ENCODE measurements at places on chromosomes 6 and 20.

DNA sequence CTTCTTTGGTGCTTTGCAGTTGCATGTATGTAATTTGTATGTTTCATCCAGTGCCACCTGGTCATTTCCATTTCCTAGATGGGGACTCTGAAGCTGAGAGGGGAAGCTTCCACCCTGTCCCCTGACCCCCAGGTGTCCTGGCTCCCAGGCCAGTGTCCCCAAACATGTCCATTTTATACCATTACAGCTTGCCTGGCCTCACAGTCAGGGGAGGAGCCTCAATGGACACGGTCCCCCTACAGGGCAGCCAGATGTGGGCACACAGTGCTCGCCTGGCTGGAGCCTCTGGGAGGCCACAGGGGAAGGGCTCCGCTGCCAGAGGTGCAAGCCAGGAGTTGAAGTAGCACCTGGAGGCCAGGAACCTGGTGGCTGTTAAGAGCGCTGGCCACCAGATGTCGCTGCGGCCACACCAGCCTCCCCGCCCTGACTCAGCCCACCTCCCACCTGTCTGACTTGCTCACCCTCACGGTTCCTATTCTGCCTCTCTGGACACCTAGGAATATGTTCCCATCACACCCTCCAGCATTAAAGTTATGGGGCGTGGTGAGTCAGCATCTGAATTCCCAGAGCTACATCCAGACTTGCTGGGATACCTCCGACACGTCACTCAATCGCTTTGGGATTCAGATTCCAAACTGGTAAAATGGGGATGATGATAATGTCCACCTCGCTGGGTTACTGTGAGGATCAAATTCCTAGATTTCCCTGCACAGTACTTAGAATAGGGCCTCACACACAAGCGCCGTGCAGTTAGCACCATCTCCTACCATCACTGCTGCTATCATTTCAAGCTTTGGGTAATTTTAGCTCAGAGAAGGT, 107.4 kb downstream of the SULF2 start:
- peak; percentile 88 for DNase-seq

GRCh38 chr20:47875297-47876025, 90.2 kb upstream of the SULF2 start:
- DNase-seq, result no peak

DNA sequence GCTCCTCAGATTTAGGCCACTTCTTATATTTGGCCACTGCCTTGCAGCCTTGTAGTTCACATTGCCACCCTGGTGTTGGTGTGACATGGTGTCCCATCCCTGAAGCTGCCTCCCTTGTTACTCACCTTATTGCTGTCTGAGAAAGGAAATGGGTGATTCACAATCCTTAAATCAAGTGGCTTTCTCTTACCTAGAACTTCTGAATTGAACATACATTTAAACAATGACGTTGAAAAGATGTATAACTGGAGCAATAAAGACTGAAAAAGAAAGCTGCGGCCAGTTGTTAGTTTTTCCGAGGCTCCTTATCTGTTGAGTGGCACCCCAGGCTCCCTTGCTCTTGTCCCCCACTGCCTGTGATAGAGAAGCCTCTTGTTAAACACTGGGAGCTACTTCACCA, 28.8 kb upstream of the GNRH2 start:
- DNase-seq, result no peak

DNA sequence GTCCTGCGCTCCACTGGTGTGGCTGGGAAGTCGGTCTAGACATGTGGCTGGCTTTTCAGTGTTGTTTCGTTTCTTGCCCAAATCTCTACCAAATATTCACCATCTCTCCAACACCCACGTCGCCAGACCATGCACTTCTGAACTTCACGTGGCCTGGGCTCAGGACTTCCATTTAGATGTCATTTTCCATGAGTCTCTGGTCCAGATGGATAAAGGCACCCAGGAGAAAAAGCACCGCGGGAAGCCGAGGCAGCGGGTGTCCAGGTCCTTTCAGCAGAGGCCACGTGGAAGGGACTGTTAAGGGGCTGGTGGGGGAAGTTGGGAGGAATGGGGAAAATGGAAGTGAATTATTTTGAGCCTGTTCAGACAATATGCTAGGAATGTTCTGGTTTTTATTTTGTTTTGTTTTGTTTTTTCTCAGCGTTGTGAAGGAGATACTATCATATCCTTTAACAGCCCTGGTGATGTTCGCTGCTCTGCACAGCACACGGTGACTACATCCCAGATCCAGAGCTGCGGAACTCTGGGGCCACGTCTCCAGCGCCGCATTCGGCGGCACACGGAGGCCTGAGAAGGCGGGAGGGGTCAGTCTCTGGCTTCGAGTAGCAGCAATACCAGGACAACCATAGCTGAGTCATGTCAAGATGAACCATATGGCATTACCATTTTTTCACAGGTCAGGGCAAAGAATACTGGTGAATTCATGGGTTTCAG, 230.3 kb downstream of the THBS2 start:
- DNase-seq, result no peak

DNA sequence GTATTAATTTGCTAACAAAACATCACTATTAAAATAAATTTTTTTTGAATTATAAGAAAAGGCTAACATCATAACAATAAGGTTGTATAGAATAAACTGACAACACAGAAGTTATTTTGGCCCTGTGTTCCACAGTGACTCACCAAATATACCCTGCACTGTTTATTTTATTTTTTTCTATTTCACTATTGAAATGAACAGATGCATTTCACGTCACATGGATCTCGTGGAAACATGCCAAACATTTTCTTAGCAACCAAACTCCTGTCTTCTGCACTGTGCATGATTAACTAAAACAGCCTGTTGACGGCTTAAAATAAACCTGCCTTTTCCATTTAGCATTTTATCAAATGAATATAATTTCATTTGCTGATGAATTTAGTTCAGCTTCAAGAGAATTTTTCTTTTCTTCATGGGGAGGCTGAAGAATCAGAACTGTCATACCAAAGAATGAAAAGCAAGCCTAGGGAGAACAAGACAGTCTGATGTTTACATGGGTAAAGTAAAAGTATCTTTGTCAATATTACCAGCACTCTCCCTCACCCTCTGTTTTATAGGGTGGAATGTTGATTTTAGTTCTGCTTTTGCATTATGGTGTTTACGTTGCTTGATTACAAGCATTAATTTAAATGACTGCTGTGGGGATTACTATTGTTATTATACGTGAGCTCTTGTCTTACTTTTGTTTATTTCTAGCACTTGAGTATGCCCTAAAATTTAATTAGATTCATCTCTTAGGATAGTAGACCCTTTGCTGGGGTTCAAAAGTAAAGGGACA, 115.3 kb downstream of the LCA5 start:
- no peak for DNase-seq

- DNase-seq, result no peak
Observed at GRCh38 chr6:92967362-92967761, 452.0 kb downstream of the EPHA7 start.

DNA sequence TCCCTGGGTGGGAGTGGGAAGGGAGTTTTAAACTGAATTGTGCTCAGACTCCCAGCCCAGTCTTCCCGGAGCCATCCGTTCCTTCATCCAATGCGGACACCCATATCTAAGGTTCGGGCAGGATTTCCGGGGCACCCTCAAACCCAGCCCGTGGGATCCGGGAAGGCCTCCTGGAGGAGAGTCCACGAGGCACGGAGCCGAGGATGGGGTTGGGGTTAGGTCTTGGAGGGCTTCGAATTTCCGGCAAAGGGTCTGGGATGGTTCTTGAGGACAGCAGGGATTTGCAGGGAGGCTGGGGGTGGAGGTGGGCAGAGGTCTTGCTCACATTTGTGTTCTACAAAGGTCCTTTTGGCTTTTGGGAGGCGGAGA, 49.5 kb upstream of the SLC32A1 start:
- DNase-seq, result no peak

- peak; percentile 67 for DNase-seq
Observed at GRCh38 chr6:12150812-12151432, 138.8 kb downstream of the HIVEP1 start.
